ENCODE measurements at places on chromosomes 3 and 15.

DNA sequence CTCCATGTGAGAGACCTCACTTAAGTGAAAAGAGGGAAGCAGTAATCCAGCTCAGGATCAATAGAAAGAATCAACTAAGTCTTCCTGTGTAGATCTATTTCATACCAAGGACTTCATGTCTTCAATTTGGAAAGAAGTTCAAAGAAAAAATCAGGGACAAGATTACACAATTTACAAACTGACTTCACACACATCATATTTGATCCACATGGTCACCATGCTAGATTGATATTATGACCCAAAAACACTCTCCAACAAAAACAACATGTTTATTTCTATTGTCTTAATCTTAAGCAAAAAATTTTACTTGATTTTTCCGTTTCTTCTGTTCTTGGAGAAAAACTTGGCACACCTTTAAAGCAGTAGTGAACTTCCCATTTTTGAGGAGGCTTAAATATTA lies 76.3 kb downstream of the THBS1 start:
- DNase-seq = no peak

DNA sequence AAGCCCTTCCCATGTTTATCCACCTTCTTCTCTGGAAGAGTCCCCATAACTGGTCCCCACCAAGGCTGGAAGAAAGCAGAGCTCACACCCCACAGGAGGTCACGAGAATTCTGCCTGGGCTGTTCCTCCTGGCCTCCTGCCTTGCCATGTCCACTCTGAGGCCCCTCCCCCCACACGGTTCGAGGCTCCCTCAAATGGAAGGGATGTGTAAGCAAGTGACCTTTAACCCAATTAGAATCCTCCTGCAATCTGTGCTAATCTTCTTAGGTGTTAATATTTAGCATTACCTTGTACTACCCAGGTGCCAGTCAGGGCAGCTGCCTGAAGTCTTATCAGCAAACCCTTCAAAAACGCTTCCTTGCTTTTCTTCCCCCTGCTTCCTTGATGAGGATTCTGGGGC lies 32.4 kb upstream of the DYNC1LI1 start:
- no peak for DNase-seq

DNA sequence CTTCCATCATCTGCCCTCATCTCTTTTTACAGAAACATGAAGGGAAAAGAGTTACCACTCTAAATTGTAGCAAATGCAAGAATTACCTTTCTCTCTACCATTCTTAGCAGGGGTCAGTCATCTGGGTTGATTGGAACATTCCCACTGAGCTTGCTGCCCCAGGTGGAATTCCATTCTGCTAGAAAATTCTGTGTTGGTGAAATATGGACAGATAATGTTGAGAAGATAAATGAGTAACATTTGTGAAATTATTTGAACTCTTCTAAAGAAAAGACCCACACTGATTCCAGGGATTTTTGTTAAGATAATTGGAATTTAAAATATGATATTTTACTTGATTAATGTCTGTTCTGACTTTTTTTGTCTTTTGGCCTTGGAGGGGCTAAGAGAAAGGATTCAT lies 11.0 kb upstream of the CPA3 start:
- DNase-seq = no peak

- no peak for DNase-seq
These were observed at the start of gene ARL14 for GRCh38 chr3:160676547-160677303. Gene ARL14, plus strand, starts transcription at chr3:160677160. Its CDS starts 187 bp downstream, at chr3:160677347.

DNA sequence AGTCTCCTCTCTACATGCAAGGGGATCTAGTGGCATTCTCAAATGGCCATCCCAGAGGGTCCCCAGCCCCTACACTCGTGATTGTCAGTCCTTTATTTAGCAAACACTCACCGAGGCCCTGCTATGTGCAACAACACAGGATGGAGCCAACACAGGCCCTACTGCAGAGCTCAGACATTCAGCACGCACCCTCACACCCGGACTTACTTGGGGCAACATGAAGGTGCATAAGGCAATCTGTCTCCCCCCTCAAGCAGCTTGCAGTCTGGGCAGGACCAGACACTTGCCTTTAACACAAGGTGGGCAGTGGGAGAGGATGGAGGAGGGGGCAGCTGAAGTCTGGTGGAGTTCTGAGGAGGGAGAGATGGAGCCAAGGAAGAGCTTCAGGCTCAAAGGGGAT lies 258.4 kb downstream of the XXYLT1 start:
- no peak for DNase-seq

GRCh38 chr3:196555295-196555694 lies 13.1 kb downstream of the WDR53 start:
- DNase-seq = no peak

DNA sequence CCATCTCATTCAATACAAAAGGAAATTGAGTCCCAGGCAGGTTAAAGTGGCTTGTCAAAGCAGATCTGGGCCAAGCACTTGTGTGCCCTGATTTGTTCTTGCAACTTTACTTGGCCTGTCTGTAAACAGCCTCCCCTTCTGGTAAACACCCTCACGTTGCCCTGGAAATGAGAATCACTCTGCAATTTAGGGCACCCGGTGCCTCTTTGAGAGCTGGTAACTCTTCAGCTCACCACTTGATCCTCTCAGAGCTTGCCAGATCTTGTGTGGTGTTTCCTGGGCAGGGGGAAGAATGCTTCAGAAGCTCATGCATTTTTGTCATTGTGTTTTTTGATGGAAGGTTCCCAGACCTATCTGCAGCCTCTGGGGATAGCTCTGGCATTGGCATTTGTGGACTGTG lies 11.3 kb downstream of the MED12L start:
- no peak for DNase-seq

DNA sequence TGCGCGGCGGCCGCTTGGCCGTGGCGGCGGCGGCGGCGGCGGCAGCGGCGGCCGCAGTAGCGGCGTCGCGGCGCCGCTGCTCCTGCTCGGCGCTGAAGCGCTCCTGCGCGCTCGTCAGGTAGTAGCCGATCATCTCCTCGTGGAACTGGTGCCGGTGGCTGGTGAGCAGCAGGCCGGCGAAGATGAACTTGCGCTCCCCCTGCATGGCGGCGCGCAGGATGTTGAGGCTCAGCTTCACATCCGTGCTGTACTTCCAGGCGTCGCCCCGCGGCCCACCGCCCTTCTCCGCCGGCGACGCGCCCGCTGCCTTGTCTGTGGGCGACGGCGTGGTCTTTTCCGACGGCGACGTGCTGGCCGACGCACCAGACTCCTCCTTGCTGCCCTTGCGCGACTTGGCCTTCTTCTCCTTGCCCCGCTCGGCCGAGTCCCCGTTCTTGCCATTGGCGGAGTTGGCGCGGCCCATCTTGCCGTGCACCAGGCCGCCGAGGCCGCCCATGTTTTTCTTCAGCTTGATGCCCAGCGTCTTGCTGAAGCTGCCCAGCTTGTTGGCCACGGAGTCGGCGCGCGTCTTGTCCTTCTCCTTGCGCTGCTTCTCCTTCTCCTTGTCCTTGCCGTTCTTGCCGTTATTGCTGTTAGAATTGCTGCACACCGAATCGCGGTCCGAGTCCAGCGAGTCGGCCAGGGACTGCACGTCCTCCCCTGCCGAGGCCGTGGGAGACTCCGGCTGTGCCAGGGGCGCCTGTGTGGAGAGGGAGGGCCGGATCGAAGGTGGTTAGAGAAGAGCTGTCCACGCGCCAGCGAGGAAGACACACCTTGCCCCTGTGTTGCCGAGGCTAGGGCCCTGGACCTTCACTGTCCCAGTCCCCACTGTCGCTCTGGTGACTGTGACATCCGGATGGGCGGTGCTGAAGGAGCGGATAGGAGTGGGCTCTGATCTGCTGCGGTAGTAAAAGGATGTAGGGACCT lies 157.6 kb downstream of the KLF13 start:
- DNase-seq = no peak

DNA sequence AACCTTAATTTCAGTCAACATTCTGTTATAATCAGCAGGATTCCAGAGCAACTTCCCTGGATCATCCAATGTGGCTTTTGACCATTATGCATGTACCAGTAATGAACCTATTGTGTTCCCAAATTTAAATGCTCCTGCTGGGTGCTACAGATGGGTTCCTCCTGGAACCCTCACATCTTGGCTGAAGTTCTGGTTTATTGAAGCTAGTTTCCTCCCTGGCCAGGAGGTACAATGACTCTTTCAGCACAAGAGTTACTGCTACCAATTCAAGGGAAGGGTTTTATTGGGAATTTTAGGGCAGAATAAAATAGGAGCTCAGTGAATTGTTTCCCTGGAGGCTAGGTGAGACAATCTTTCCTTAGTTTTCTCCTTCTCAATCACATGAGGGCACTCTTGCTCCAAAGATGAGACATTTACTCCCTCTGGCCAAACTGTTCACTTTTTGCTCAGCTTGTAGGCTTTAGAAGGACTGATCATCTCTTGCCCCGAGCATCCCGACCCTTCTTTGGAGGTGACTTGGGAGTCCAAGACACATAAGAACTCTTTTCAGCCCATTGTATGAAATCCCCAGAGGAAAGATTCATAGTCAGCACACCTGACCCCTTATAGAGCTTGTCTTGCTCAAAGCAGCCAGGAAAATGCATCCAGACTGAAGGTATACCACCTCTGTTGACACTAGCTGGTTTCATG lies 8.8 kb upstream of the NPHP3 start:
- peak; percentile 46 for DNase-seq

DNA sequence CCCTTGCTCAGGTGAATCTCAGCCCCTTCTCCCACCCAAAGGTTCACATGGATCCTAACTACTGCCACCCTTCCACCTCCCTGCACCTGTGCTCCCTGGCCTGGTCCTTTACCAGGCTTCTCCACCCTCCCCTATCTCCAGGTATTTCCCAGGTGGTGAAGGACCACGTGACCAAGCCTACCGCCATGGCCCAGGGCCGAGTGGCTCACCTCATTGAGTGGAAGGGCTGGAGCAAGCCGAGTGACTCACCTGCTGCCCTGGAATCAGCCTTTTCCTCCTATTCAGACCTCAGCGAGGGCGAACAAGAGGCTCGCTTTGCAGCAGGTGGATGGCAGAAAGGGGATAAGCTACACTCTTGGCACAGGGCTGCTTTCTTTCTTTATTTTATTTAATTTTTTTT lies 4.5 kb downstream of the FAM131A start:
- no peak for DNase-seq

DNA sequence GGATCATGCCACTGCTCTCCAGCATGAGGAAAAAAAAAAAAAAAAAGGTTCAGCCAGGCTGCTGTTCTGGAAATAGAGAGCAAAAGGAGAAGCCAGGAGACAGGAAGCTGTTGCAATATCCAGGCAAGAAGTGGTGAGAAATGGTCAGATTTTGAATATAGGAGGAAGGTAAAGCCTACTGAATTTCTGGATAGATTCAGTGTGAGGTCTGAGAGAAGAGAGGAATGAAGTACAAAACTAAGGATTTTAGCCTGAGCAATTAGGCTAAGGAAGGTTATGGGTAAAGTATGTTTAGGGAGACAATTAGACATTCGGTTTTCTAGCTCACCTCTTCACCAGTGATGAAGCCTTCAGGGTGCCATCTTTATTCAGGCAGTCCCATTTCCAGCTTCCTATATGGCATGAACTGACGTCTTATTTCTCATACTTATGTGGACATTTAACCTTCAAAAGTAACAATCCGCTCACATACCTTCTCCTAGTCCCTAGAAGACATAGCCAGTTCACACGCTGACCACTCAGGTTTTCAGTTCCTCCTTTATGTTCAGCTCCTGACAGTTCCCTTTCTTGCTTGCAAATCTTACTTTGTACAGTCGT lies 57.2 kb downstream of the KIF9 start:
- no peak for DNase-seq

GRCh38 chr3:26515351-26515750 lies 107.2 kb upstream of the LRRC3B start:
- no peak for DNase-seq

- DNase-seq = no peak
These were observed 17.0 kb downstream of the RPL39L start for GRCh38 chr3:187122261-187122660.

- no peak for DNase-seq
These were observed 6.3 kb upstream of the HEXA start for GRCh38 chr15:72382146-72382545.

DNA sequence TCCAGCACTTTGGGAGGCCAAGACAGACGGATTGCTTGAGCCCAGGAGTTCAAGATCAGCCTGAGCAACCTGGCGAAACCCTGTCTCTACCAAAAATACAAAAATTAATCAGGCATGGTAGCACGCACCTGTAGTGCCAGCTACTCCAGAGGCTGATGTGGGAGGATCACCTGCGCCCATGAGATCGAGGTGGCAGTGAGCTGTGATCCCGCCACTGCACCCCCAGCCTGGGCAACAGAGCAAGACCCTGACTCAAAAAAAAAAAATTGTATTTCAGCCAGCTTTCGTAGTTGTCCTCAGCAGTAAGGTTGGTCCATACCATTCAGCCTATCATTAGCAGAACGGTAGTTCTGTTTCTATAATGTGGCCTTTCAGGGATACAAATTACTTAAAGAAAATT lies 66.6 kb upstream of the FURIN start:
- no peak for DNase-seq

- DNase-seq = no peak
These were observed 11.8 kb upstream of the C3orf70 start for GRCh38 chr3:185164428-185165217.

GRCh38 chr3:17745301-17745700 lies 2.9 kb upstream of the TBC1D5 start:
- no peak for DNase-seq

DNA sequence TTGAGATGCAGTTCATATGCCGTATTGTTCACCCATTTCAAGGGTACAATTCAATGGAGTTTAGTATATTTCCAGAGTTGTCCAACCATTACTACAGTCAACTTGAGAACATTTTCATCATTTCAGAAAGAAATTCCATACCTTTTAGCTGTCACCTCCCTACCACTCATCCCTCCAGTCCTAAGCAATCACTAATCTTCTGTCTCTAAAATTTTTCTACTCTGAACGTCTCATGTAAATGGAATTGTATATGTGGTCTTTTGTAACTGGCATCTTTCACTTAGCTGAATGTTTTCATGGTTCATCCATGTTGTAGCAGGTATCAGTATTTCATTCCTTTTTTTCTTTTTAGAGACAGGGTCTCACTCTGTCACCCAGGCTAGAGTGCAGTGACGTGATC lies 51.1 kb downstream of the CMTM7 start:
- DNase-seq = no peak

DNA sequence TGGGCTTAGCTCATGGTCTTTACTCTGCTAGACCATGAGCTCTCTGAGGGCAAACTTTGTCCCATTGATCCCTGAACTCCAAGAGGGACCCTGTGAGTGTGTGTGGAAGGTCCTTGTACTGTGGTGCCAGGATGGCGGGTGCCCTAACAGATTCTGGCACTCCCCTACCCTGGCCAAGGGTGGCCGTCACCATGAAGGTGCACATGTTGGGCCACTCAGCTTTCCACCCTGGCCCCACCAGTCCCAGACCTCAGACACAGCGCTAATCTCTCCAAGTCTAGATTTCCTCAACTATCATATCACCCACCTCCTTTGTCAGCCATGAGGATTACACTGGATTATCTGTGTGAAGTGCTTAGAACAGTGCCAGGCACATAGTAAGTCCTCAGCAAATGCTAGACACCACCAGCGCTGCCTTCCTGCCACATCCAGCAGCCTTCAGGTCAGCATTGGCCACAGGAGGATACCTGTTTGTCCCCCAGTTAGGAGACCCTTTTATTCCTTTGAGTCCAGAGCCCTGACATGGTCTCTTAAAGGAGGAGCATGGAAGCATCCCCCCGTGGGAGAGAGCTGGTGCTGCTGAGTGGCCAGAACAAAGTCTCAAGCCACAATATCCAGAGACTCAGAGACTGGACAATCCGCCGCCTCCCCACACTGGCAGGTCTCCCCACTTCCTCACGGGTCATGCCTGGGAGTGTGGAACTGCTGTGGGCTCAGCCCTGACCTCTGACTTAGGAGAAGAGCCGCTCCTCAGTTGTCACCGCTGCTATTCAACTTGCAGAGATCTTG lies 44.5 kb upstream of the SLCO2A1 start:
- DNase-seq = no peak
